ENCODE measurements at places on chromosomes 1 and 21. TPM values are rescaled to one million over a fixed set of nuclear protein-coding genes. Genes with fewer than 3 reads are reported as not detected.

KCNJ10 gene
- not detected for total RNA-seq

TSPEAR gene
- total RNA-seq, result not detected

EDARADD gene
- total RNA-seq, result 2.8 TPM

PRELP gene
- not detected for total RNA-seq

BEST4 gene
- 0.26 TPM for total RNA-seq

RIPPLY3 gene
- 0.71 TPM for total RNA-seq
